Right ventricle myocardium superior (tissue), 1 donor: ENCODE measurements at places on chromosomes 7 and 10.

DNA sequence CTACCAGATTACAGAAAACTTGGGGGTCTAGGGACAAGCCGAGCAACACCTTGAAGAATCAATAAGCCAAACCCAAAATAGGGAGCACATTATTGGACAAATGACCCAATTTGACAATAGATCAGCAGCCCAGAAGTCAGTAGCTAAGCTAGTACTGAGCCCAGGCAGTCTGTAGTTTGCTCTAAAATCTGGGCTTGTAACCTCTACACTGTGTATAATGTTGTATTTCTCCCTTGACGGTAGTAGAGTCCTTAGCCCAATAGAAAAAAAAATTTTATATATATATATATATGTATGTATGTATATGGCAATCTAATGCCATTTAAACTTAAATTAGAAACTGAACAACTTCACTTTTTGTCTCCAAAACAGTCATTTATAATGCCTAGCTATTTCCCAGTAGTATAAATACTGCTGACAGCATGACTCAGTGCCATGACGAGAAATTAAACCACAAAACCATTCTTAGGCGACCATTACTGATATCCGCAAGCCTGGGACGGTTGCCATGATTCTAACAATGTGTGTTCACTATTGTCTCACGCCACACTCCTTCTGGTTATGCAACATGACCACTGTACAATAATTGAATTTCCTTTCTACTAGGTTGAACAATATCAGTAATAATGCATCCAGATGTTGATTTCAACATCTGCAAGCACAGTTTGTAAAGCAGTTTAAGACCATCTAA is 110.5 kb downstream of the IPMK start:
- no peak for DNase-seq

DNA sequence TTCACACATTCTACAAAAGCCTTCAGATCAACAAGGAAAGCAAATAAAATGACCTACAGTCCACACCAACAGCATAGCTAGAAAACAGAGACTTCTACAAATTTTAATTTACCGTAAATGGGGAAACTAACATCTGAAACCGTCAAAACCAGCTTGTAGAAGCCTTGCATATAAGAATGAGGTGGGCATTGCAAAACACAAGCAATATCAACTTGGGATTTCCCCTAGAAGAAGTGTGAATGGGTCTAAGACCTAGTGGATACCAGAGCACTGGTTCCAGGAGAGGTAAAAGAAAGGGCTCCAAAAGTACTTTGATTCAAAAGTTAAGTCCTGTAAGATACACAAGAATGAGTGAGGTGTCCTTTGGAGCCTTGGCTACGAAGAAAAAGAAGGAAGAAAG is 18.7 kb downstream of the RTKN2 start:
- no peak for DNase-seq

GRCh38 chr10:45419676-45420025 is 45.6 kb downstream of the ALOX5 start:
- no peak for DNase-seq

DNA sequence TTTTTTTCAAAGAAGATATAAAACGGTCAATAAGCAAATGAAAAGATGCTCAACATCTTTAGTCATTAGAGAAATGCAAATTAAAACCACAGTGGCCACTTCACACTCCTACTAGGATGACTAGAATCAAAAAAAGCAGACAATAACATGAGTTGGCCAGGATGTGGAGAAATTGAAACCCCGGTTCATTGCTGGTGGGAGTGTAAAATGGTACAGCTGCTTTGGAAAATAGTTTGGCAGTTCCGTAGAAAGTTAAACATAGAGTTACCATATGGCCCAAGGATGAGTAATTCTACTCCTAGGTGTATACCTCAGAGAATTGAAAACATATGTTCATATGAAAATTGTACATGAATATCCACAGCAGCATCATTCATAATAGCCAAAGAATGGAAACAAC is 573.3 kb downstream of the GALNT17 start:
- no peak for DNase-seq

DNA sequence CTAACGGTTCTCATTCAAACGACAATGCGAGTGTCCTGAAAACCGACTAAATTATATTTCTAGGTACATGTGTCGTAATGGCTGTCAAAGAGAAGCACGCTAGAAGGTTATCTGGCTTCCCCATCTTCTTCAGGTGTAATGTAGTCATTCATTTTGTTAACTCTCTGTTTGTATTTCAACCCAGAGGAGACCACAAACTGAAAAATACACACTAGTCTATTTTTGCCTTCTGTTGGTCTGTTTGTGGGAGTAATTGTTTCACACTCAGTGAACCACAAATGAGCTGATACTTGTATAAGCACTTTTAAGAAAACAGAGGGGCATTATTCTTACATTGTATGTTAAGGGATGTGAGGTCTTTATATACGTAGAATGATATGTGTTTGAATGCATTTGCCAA is 305.9 kb downstream of the GATA3 start:
- no peak for DNase-seq

DNA sequence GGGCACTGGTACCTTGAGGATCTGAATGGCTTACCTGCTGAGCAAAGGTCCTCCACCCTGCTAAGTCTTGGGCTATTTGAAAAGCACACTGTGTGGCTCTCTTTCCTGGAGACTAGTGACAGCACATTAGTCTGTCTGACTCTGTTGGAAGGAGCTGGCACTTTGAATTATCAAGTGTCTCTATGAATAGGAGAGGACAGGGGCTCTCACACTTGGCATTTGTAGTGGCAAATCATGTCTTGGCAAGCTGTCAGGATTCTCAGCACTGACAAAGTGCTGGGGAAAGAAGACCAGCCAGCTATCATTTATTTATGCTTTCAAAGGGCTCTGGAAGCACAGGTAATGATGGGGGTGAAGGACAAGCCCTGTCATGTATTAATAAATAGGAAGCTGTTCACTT is 62.8 kb downstream of the MTPN start:
- no peak for DNase-seq

DNA sequence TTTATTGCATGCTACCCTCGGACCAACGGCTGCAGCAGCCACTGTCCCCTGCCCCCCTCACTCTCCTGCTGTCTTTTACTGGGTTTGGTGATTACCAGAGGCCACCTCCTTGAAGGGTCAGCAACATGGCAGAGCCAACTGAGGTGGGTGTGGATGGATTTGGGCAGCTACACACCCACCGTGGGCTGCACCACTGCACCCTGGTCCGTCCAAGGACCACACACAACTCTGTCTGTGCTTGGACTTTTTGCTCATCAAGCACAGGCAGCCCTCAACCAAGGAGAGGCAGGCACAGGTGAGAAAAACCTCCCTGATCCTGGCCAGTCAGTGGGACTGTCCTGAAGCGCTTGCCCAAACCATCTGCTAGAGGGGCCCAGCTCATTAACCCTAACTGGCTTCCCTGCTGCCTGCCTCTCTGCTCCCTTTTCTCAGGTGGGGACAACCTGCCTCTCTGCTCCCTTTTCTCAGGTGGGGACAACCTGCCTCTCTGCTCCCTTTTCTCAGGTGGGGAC is 239.5 kb upstream of the PITRM1 start:
- no peak for DNase-seq

DNA sequence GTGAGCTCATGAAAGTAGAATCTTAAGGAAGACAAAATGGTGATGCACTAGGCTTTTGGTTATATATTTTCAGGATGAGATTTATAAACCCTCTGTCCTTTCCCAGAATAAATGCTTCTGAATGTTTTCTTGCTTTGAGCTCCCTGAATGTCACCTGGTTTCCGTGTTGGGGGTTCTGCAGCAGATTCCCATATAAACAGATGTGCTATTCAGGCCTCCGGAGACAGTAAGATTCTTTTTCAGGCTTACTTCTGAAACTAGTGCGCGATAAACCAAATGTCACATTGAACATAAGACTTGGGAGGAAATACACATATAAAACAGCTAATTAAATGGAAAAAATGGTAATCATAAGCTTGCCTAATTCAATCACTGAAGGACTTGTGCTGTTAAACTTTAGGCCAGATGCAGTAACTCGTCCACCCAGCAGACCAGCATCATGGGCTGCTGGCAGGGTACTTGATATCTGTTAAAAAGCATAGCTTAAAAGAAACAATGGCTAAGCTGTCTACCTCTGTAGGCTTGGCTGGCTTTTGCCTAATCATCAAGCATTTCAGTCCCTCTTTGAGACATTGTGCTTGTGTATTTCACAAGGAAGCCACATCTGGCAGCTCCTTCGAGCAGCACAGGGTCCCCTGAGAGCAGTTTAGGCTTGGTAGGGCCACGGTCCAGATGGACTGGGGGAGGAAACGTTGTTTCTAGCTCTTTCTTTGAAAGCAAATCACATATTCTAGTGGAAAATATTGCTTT is 281.2 kb upstream of the KIAA1217 start:
- peak; percentile 40 for DNase-seq

GRCh38 chr10:19904202-19904661 is 88.0 kb downstream of the PLXDC2 start:
- DNase-seq, result no peak

GRCh38 chr7:80581486-80582260 is 56.8 kb upstream of the CD36 start:
- peak; percentile 46 for DNase-seq

DNA sequence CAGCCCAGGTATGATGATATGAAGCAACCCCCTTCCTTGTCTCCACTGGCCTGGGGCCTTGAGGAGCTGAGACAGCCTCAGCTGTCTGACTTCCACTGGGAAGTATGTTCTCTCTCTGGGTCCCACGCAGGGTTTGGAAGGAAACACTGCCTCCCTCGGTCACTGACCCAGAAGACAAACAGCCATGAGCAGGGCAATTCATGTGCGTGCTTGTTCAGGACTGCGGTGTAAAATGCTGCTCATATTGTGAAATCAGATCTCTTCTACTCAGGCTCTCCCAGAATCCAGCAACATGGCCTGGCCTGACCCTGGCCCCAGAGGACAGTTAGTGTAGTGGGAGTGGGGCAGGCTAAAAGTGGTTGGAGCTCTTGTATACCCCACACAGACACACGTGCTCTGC is 2.8 kb downstream of the CLCN1 start:
- DNase-seq, result peak; percentile 58

GRCh38 chr7:104790440-104790839 is 223.6 kb upstream of the KMT2E start:
- no peak for DNase-seq

GRCh38 chr10:131631619-131632018 is 269.2 kb upstream of the PPP2R2D start:
- no peak for DNase-seq

DNA sequence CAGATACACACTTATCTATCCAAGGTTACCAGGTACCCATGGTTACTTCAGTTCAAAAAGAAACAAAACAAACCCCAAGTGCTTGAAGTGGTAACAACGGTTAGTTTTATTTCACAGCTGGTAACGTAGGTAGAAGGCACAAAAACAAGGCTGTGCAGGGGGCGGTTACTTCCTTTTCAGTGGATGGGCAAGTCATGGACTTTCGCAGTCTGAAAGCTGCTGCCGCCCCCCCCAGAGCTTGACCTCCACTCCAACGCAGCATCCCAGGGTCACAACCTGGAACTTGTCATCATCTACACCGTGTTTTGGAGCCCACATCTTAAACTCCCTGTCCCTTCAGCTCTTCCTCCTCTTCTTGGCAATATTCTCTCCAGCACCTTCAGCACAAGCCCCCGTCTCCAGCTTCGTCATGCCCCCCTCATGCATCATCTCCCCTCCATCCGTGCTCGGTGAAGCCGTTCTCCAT is 181.2 kb upstream of the ITGB1 start:
- no peak for DNase-seq

DNA sequence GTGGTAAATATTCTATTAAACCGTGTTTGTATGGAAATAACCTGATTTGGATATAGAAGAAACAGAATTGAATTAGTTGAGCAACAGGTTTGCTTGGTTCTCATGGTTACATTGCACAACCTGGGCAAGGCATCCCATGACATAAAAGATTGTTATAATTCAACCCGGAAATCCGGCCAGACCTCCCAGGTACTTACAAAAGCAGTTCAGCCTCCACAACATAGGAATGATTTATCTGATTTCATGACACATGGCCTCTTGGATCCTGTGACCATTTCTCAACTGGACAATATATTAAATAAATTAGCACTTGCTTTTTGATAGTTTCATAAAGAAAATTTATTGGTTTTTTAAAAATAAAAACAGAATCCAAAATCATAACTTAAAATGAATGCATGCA is 55.1 kb upstream of the PTPN12 start:
- DNase-seq, result no peak

DNA sequence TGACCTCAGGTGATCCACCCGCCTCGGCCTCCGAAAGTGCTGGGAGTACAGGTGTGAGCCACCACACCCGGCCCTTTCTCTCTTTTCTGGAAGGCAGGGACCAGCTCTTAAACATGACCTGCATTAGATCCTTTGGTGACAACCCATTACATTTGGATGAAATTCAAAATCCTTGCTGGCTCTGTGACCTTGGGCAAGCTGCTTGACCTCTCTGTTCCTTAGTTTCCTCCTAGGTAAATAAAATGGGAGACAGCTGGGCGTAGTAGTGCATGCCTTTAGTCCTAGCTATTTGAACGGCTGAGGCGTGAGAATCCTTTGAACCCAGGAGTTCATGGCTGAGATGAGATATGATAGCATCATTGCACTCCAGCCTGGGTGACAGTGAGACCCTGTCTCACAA is 23.7 kb downstream of the LDB1 start:
- DNase-seq, result no peak

GRCh38 chr7:16904076-16904475 is 22.3 kb upstream of the AGR3 start:
- no peak for DNase-seq

- no peak for DNase-seq
These were observed 43.1 kb upstream of the TCF7L2 start for GRCh38 chr10:112906945-112907344.

GRCh38 chr10:20110125-20111100 is 294.2 kb downstream of the PLXDC2 start:
- DNase-seq, result no peak

DNA sequence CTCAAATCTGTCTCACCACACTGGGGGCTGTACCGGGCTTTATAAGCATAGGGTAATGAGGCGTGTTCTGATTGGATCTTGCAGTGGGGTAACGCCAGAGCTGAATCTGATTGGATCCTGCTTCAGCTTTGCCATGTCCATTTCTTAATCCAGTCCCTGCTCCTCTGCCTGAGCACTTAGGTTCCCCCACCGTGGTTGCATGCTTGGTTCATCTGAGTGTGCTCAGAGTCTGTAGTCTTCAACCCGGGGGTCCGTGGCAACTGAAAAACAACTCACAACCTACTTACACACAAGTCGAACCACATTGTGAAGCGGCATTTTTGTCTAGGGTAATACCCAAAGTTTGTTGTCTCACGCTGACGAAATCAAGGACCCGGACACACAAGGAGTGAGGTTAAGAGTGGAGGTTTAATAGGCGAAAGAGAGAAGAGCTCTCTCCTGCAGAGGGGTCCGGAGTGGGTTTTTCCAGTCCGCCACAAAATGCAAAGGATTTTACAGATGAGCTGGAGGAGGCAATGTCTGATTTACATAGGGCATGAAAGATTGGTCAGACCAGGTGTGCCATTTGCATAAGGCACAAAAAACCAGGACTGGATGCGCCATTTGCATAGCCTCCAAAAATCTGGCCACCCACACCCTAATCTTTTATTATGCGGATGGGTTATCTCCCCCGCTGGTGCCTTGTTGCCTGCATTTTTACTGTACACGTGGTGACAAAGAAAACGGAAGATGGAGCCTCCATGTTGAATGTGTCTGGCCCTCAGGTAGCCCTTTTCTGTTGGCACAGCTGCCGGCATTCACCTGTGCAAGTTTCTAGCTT is 641.8 kb upstream of the FOXK1 start:
- no peak for DNase-seq

- no peak for DNase-seq
These were observed 184.1 kb downstream of the NOC3L start for GRCh38 chr10:94178475-94179253.
